ENCODE measurements at places on chromosomes 7 and 10. TPM values are rescaled to one million over a fixed set of nuclear protein-coding genes. Genes with fewer than 3 reads are reported as not detected.
A peak's percentile ranks its signal among the peaks of the same experiment; 100 is the strongest.

DNA sequence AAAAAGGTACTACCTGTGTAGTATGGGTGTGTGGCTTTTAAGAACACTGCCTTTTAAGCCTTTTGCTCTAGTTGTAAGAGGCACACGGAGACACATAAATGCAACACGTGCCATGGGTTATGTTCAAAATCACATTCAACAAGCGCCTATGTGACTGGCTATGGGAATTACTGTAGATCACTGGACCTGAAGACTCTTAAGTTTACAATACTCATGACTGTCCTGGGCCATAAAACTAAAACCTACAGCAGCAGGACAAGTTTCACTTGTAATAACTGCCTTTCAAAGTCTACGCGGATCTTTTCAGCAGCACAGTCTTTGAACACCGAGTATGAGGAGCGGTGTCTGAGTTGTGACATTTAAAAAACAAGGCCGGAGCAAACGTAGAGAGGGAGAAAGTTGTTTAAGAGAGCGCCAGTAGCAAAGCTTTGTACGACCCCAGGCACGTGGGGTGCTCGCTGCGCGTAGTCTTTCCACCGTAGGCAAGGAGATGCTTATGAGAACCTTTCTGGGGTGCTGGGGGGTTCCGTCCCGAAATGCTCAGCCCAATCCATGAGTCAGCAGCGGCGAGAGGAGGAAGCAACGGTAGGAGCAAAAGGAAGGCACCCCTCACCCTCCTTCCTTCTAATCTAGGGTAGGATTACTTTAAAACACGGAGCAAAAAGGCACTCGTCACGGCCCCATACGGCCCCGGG is 662 bp downstream of the DNAJC2 start:
- DNase-seq = peak; percentile 51
- H3K4me1 ChIP-seq = peaks cover 56% of the 10 kb centered on the region
- no peaks in the 10 kb centered on the region for H3K27me3 ChIP-seq
- H3K27ac ChIP-seq = peak overlapping the region; percentile 98
- peak overlapping the region; percentile 99 for H3K4me3 ChIP-seq

DNA sequence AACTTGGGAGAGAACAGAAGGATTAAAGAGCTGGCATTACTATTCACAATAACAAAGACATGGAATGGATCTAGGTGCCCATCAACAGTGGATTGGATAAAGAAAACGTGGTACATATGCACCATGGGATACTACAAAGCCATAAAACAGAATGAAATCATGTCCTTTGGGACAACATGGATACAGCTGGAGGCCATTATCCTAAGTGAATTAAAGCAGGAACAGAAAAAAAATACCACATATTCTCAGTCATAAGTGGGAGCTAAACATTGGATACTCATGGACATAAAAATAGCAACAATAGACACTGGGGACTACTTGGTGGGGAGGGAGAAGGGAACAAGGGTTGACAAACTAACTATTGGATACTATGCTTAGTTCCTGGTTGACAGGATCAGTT is 133.2 kb upstream of the ITGB1 start:
- H3K4me3 ChIP-seq = no peak overlapping the region
- no peak for DNase-seq
- peaks cover 16% of the 10 kb centered on the region for H3K4me1 ChIP-seq
- peaks cover 8% of the 10 kb centered on the region for H3K36me3 ChIP-seq

- DNase-seq = no peak
- no peak overlapping the region for H3K27ac ChIP-seq
- H3K36me3 ChIP-seq = no peaks in the 10 kb centered on the region
- H3K4me3 ChIP-seq = no peak overlapping the region
- H3K4me1 ChIP-seq = peaks cover 60% of the 10 kb centered on the region
Observed at GRCh38 chr10:8042721-8043568, 11.5 kb upstream of the GATA3 start.

Gene TAF3
- total RNA-seq = 12.8 TPM

Gene AKR1E2
- total RNA-seq = 7.1 TPM

DNA sequence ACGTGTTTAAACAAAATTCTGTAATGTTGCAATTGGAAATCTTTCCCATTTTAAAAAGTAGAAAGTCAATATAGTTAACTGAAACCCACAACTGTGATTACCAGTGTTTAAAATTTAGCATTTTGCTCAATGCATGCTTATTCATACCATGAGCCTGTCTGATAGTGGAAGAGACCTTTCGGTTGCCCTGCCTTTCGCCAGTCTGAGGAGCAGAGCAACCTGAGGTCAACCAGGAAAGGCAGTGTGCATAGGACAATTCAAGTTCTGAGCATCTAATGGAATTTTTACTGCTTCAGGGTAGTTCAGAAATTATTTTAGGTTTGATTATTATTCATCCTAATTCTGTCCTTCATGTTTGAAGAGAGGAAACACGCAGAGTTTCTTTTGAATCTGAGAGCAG is 100.8 kb downstream of the CUBN start:
- H3K36me3 ChIP-seq = no peaks in the 10 kb centered on the region
- peaks cover 74% of the 10 kb centered on the region for H3K4me1 ChIP-seq
- H3K4me3 ChIP-seq = peak overlapping the region; percentile 39
- no peak for DNase-seq
- H3K27me3 ChIP-seq = no peaks in the 10 kb centered on the region

Gene DRGX
- not detected for total RNA-seq

All from activated naive CD4-positive, alpha-beta T cell treated with anti-CD3 and anti-CD28 coated beads for 36 hours (primary cell).